Right lung (tissue), 10 donors: ENCODE measurements at places on chromosomes 7 and 10.

GRCh38 chr10:3208481-3209406, 36.2 kb upstream of the PITRM1 start:
- no peak for DNase-seq

- no peak for DNase-seq
Observed at GRCh38 chr7:106795877-106796231, 69.2 kb upstream of the PIK3CG start.

GRCh38 chr10:99520040-99520846, 12.5 kb upstream of the NKX2-3 start:
- no peak for DNase-seq

DNA sequence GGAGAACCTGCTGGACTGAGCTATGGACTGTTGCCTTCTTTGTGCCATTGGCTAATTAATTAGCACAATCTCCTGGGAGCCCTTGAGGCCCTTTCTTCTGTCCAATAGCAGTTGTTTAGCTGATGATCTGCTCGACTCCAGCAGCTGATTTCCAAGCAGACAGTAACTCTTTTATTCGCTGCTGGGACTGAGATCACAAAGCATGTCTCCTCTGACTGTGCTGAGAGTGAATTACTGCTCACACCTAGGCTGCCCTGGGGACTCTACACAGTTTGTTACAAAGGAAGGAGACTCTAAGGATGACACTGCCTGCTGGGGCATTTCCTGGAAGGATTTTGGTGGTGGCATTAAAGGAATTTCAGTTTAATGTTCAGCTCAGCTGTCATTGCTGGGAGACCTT, 31.4 kb downstream of the CASP7 start:
- no peak for DNase-seq

- peak; percentile 5 for DNase-seq
Observed at GRCh38 chr7:157150882-157151281, 12.2 kb downstream of the UBE3C start.

DNA sequence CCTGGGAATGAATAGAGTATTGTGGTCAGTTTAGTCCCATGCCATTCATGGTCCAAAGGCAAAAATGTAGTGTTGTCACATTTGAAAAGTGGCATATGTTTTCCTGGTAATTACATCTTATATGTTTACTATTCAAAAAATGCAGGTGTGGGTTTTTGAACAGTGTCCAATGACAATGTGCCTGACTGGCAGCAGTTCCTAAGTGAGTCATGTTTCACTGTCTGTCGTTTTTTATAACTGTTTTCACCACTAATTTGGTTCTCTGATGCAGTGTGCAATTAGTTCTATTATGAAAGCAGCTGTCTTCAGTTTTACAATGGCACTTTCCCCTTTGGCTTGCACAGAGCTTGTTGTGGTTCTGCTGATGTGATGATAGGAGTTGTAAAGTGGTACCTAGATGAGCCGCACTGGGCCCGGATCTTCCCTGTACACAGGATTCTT, 162.3 kb downstream of the SEM1 start:
- DNase-seq: no peak

- DNase-seq: no peak
Observed at GRCh38 chr7:84354030-84354429, 159.4 kb upstream of the SEMA3A start.

- DNase-seq: no peak
Observed at GRCh38 chr7:16727736-16728135, 25.8 kb upstream of the TSPAN13 start.

GRCh38 chr7:2412587-2413201, 9.3 kb downstream of the CHST12 start:
- no peak for DNase-seq
